GM04503 (cell line): ENCODE measurements at places on chromosomes 16 and 17.

DNA sequence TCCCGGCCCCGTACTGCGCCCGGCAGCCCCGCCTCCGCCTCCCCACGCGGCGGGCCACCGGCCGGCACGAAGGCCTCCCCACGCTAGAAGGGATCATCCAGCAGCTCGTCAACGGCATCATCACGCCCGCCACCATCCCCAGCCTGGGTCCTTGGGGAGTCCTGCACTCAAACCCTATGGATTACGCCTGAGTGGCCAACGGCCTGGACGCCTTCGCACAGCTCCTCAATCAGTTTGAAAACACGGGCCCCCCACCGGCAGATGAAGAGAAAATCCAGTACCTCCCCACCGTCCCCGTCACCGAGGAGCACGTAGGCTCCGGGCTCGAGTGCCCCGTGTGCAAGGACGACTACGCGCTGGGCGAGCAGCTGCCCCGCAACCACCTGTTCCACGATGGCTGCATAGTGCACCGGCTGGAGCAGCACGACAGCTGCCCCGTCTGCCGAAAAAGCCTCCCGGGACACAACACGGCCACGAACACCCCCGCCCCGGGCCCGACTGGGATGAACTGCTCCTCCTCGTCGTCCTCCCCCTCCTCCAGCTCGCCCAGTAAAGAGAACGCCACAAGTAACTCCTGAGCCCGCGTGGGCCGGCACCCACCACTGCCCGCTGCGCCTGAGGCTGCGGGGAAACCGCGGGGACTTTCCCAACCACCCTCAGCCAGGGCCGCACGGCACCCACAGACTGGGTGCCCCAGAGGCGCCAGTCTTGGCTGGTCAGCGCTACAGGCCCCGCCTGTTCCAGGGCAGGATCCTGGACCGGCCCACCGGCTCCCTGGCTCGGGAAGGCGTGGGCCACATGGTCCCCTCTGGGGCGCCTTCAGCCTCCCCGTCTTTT, 39.0 kb upstream of the AKAP1 start:
- no peak for DNase-seq

- DNase-seq: no peak
These were observed 35.0 kb downstream of the SNX29 start for GRCh38 chr16:12011565-12011964.

GRCh38 chr16:83928341-83929055, 24.5 kb upstream of the OSGIN1 start:
- peak; percentile 71 for DNase-seq

DNA sequence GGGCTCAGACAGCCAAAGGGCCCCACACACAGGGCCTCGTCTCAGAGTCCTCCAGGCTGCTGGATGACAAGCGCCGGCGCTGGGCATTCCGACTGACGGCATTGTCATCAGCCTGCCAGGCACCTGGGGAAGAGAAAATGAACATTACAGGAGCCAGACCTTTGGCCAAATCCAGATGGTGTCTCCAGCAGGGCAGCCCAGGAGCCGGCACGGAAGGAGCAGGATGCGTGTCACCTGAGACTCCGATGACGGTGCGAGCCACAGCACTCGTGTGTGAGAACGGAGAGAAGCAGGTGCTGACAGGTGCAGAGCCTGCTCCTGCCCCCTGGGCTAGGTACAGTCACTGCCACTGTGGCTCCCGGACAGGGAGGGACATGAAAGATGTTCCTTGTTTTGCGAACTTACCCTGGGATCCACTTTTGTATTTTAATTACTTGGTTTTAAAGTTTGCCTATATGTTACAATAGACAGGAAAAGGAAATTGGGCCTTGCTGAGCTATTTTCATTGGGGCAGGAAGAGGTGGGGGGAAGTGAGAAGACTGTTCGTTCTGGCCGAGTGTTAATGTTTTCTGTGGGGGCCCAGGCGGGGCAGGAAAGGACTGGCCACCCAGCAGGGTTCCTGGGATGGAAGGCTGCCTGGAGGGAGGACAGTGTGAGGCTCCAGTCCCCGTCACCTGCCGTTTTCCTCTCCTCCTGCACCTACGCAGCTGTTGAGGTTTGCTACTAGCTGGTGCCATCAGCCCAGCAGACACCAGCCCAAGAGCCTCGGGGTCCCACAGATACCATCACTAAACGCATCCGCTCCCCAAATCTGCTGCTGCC, 4.4 kb upstream of the FOXJ1 start:
- DNase-seq: no peak

- no peak for DNase-seq
These were observed 31.1 kb upstream of the HELZ start for GRCh38 chr17:67276075-67276474.

DNA sequence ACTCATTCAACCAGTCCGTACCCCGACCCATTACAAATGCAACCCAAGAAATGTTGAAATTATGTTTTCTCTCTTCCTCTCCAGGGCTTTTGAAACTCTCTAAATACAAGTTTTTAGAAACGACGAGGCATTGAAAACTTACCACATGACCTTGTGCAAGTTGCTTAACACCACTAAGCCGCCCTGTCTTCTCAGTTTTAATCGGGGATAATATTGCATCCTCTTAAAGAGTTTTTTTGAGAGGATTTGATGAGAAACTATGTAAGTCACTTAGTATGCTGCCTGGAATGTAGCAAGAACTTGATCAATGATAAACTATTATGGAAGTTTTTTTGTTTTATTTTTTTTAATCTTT, 149.0 kb upstream of the FAM20A start:
- DNase-seq: no peak

DNA sequence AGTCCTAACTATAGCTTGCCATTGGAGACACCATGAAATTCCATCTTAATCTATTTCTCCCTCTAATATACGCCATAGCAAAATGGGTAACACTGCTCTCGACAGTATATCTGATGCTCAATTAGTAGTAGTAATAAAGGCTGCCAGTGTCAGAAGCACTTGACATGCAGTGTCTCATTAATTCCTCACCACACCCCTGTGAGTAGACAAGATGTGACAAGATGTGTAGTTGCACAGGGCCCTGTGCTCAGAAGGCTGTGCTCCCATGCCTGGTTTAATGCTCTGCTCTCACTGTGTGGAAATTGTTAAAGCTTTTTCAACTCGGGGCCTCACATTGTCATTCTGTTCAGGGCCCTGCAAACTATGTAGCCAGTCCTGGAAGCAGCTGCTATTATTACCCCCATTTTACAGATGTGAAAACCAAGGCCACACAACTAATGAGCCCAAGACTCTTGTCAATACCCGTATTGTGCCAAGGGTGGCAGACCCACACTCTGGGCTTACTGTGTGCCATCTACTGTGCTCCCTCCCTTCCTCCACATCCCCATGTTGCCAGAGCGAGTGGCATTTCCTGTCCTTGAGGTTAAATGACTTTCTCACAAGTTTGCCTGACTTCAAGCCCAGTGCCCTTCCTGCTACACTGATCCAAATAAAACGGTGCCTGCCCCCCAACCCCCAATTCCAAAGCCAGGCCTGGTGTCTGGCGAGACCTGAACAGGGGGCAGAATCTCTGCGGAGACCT, 287.3 kb upstream of the CCL2 start:
- no peak for DNase-seq

DNA sequence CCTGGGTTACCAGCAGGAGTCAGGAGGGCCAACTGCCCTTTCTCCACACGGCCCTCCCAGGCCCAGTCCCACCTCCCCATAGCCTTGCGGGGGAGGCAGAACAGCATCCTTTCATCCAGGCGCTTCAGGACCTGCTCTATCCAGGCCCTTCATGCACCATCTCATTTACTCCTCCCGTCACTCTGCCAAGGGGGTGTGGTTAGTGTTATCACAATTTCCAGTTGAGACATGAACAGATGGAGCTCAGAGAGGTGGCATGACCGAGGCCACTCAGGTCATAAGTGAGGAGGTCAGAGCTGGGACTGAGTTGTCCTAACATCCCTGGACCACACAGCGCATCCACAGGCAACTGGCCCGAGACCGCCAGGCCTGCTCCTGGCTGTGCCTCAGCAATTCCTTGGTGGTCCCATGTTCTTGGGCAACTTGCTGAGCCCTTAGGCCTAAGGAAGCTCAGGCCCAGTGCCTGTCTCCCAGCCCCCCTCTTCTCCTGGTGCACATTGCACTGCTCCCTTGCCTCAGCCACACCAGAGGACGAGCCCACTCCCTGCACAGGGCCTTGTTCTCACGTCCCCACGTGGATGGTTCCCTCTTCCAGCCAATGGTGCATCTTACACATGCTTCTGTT, 23.8 kb downstream of the C17orf100 start:
- DNase-seq: no peak

GRCh38 chr17:76816590-76817135, 51.5 kb upstream of the MGAT5B start:
- no peak for DNase-seq

DNA sequence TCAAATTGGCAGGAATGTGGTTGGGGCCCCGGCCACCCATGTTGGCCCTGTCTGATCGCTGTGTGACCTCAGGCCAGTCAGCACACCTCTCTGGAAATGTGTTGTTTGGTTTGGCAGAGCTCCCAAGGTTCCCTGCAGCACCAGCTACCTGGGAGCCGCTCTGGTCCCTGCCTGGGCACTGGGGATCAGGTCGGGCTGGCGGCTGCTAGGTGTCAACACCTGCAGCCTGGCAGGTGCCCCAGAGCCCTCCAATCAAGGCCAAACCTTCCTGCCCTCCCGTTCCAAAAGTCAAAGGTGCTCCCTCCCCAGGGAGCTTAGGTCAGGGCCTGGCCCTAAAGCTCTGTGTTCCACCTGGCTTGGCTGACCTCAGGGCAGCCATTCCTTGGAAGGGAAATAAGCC, 55.9 kb downstream of the ZDHHC7 start:
- DNase-seq: no peak

DNA sequence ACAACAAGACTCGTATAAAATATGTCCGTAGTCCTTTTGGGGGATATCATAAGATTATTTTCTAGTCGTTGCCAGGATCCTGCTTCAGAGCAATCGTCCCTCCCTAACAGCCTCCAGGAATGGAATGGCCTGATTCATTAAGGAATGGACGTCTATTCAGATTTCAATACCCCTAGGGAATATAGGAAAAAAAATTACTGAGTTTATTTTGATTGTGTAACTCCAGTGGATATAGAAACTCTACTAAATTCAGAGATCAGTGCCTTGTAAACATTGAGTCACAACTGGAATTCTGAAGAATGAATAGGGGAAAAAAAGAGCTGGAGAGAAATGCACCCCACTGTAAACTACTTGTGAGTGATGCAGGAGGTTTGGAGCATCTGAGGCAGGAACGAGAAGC, 1171.5 kb upstream of the GOT2 start:
- DNase-seq: no peak

- DNase-seq: no peak
These were observed 3.9 kb downstream of the HS3ST3A1 start for GRCh38 chr17:13597723-13598347.

- no peak for DNase-seq
These were observed 68.7 kb upstream of the MARCHF10 start for GRCh38 chr17:62876673-62877405.

- DNase-seq: no peak
These were observed 431.3 kb downstream of the MAF start for GRCh38 chr16:79169239-79169638.
